Lower lobe of right lung (tissue), 2 donors: ENCODE measurements at places on chromosomes 3 and 15.

DNA sequence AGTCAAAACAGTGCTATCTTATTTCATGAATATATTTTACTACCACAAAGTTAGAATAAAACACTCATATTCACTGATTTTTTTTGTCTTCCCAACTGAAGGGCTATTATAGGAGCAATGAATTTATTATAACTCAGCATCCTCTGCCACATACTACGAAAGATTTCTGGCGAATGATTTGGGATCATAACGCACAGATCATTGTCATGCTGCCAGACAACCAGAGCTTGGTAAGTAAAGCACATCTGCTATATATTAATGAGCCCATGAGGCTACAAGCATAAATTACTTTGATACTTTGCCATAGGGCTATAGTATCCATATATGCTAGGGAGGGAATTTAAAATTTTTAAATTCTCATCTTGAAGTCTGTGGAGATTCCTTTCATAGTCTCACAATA is 95.9 kb downstream of the FEZF2 start:
- no peaks in the 10 kb centered on the region for H3K4me1 ChIP-seq
- DNase-seq = no peak
- H3K4me3 ChIP-seq = no peak overlapping the region
- no peak overlapping the region for H3K27ac ChIP-seq
- peaks cover 40% of the 10 kb centered on the region for H3K36me3 ChIP-seq
- H3K27me3 ChIP-seq = no peaks in the 10 kb centered on the region

- DNase-seq = no peak
- H3K4me1 ChIP-seq = peaks cover 22% of the 10 kb centered on the region
- H3K4me3 ChIP-seq = no peak overlapping the region
- H3K27me3 ChIP-seq = peaks cover 5% of the 10 kb centered on the region
- no peak overlapping the region for H3K27ac ChIP-seq
Observed at GRCh38 chr3:149967086-149967685, 3.5 kb downstream of the PFN2 start.

- H3K27me3 ChIP-seq = no peaks in the 10 kb centered on the region
- DNase-seq = no peak
- no peaks in the 10 kb centered on the region for H3K36me3 ChIP-seq
- peaks cover 51% of the 10 kb centered on the region for H3K4me1 ChIP-seq
Observed at GRCh38 chr3:32111560-32111959, 5.1 kb downstream of the GPD1L start.

DNA sequence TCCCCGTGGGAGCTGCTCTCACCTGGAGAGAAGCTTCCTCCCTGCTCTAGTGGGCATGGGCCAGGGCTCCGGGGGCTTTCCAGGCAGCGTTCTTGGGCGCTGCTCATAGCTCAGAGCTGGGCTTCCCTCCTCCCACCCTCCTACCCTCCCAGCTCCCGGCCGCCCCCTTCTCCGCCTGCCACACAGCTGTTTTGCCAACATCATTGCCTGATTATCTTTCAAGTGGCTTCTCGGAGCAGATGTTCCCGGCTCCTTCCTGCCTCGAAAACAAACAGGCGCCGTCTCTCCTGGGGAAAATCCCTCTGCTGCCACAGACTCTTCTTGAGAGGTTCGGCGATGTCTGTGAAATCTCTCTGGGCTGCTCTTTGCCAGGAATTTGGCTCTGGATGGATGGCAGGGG is 195.6 kb downstream of the RPLP1 start:
- no peak for DNase-seq
- H3K36me3 ChIP-seq = no peaks in the 10 kb centered on the region
- H3K27me3 ChIP-seq = peaks cover 7% of the 10 kb centered on the region

DNA sequence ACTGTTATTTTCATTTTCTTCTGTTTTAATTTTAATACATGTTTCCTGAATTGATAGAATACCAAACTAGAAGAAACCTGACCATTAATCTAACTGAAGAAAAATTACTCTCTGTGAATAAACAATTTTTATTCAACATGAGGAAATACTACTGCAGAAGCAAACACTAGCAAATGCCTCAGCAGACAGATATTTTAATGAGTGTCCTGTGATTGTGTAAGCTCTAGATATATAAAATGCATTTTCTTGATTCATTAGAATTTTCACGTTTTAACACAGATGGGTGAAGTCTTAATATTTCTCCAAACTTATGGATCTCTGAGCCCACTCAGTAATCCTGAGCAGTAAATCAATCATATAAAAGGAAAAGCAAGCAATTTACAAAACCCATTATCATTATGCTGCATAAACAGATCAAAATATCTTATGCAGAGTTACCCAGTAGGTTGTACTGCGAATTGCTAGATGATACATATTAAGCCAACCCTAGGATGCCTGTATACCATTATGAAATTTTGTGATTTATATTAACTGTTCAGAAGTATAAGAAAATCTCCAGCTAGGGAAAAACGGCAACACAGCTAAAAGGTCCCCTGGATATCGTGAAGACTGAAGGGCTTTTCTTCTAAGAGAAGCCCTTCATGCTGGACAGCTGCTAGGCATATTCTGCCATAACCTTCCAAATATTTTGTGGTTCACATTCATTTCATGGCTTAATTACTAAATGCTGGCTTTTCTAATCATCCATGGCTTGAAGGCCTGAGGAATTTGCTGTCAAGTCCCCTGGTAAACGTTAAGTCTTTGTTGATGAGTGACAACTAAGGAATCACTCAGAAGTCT is 157.7 kb upstream of the TGFBR2 start:
- peaks cover 7% of the 10 kb centered on the region for H3K4me1 ChIP-seq
- H3K27me3 ChIP-seq = no peaks in the 10 kb centered on the region
- H3K4me3 ChIP-seq = no peak overlapping the region
- H3K36me3 ChIP-seq = no peaks in the 10 kb centered on the region
- no peak for DNase-seq

- no peaks in the 10 kb centered on the region for H3K27me3 ChIP-seq
- DNase-seq = no peak
- no peaks in the 10 kb centered on the region for H3K36me3 ChIP-seq
Observed at GRCh38 chr3:139642996-139643395, 34.8 kb downstream of the NMNAT3 start.

- no peak for DNase-seq
- H3K36me3 ChIP-seq = no peaks in the 10 kb centered on the region
Observed at GRCh38 chr3:149662240-149662887, 4.5 kb upstream of the WWTR1 start.

- H3K4me1 ChIP-seq = no peaks in the 10 kb centered on the region
- H3K36me3 ChIP-seq = no peaks in the 10 kb centered on the region
- DNase-seq = no peak
- H3K27ac ChIP-seq = no peak overlapping the region
- H3K27me3 ChIP-seq = no peaks in the 10 kb centered on the region
Observed at GRCh38 chr3:54905920-54906319, 21.9 kb downstream of the LRTM1 start.

GRCh38 chr3:134937256-134938028 is 142.4 kb downstream of the EPHB1 start:
- DNase-seq = no peak
- no peaks in the 10 kb centered on the region for H3K27me3 ChIP-seq
- H3K4me3 ChIP-seq = no peak overlapping the region
- H3K27ac ChIP-seq = no peak overlapping the region
- H3K4me1 ChIP-seq = no peaks in the 10 kb centered on the region
- no peaks in the 10 kb centered on the region for H3K36me3 ChIP-seq

DNA sequence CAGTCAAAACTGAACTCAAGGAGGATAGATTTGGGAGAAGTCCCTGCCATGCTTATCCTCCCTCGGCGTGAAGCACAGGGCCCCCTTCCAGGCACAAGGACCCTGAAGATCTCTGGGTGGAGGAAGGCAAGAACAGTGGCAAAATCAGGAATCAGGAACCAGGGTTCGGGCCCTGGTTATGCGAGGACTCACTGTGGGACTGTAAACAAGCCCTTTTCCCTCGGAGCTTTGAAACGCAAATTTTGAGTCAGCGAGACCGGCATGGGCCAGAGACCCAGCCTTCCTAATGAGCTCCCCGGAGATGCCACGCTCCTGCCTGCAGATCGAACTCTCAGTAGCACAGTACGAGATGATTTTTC is 70.1 kb downstream of the SLC12A8 start:
- H3K27ac ChIP-seq = peak overlapping the region; percentile 80
- no peak overlapping the region for H3K4me3 ChIP-seq
- peaks cover 54% of the 10 kb centered on the region for H3K4me1 ChIP-seq
- no peak for DNase-seq
- H3K27me3 ChIP-seq = no peaks in the 10 kb centered on the region

DNA sequence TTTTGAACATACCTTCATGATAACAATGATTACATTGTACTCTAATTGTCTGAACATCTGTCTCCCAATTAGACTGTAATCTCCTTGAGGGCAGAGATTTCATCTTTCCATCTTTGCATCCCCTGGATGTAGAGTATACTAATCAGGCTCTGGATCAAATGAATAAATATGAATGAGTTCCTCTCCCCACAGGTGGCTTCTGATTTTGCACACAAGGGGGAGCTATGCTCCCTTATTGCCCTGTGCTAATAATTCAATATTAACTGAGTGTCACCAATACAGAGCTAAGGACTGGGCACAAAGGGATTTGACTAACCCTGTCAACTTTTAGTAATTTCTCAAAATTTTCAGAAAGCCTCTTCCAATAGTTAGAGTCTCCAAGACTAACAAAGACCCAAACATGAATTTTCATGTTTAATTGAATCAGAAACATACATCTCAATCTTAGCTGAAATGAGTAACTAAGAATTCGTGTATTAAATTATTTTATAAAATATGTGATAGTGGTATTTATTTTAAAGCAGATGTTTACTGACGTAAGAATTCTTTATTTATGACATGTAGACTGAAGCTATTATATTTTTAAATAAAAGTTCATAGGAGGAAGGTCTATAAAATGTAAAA is 3.0 kb downstream of the DUOXA1 start:
- H3K4me3 ChIP-seq = no peak overlapping the region
- H3K36me3 ChIP-seq = no peaks in the 10 kb centered on the region

- no peaks in the 10 kb centered on the region for H3K27me3 ChIP-seq
- H3K36me3 ChIP-seq = no peaks in the 10 kb centered on the region
- DNase-seq = peak; percentile 55
- no peak overlapping the region for H3K4me3 ChIP-seq
- H3K4me1 ChIP-seq = peaks cover 4% of the 10 kb centered on the region
Observed at GRCh38 chr15:63030101-63030551, 12.4 kb upstream of the TPM1 start.

DNA sequence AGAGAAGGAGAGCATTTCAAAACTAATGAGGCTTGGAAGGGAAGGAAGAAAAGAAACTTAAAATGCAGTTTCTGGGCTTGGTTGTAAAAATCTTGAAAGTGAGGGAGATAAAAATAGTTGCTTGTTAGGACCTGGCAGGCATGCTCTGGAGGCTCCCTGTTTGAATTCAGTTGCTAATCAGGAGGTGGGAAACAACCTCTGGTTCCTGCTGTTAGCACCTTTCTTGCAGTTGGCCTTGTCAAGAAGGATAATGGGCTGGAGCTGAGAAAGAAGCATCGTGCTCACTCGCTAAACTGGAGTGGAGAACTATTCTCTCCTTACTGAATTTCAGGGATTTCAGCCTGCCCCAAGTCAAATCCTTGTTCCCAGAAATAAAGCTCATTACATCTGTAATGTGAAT is 23.4 kb downstream of the SNAPC5 start:
- no peak overlapping the region for H3K4me3 ChIP-seq
- H3K4me1 ChIP-seq = no peaks in the 10 kb centered on the region
- H3K27me3 ChIP-seq = no peaks in the 10 kb centered on the region

DNA sequence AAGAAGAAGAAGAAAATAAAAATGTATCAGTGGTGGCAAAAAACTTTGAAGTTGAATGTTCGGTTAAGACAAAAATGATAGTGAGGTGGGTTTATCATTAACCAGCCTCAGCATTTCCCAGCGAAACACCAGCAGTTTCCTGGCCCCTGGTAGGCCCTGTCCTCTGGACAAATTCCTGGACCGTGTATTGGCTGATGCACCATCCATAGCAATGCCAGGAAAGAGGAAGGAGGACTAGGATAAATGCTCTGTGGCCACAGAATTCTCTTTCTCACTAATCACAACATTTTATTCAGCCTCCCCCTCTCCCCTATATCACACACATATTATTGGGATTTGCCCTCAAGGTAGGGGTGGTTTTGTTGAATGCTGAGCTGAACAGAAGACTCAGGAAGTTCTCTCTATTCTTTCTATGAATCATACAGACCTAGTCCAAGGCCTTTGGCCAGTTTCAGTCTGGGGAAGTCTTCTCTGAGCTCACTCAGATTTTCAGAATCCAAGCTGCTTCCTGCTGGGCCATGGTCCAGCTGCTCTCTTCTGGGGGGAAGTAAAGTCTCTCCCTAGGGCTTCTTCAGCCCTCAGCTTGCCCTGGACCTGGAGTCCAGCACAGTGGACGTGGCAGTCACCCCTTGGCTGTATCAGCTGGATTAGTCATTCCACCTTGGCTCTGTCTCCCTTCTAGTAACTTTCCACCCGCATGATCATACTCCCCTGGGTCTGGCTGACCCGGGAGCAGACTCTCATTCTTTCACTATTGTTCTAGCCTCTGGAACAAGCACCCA is 27.6 kb downstream of the SLC28A1 start:
- no peaks in the 10 kb centered on the region for H3K36me3 ChIP-seq
- no peaks in the 10 kb centered on the region for H3K27me3 ChIP-seq
- no peak for DNase-seq

- no peaks in the 10 kb centered on the region for H3K36me3 ChIP-seq
- peak overlapping the region; percentile 98 for H3K27ac ChIP-seq
- H3K27me3 ChIP-seq = no peaks in the 10 kb centered on the region
- peaks cover 24% of the 10 kb centered on the region for H3K4me1 ChIP-seq
- H3K4me3 ChIP-seq = peak overlapping the region; percentile 94
Observed at GRCh38 chr15:25439369-25439836, 579 bp upstream of the UBE3A start.

DNA sequence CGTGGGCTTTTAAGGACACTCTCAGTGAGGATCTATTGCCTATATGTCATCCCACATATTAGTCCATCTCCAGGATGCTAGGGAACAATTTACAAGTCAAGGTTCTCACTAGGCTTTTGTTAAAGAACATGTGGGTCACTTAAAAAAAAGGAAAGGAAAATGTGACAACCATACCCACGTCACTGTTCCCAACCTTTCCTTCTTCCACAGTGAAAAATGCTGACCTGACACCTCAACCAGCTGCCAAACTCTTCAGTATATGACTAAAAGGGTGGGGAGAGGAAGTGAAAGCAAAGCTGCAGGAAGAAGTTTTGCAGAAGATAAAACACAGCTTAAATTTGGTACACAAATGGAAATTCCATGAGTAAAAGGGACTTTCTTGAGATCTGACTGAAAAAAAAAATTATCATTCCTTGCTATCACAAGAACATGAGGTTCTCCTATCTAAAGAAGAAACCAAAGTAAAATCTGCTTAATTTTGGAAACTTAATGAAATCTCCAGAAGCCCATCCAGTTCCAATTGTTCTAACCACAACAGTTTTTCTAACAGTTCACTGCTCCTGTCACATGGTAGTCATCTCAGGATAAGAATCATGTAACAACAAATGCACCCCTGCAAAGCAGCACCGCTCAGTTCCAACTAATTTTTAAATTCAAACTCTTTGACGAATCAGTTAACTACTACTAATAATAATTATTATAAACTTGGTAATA is 117.0 kb upstream of the TSPAN3 start:
- no peak overlapping the region for H3K4me3 ChIP-seq
- H3K27me3 ChIP-seq = no peaks in the 10 kb centered on the region
- DNase-seq = no peak
- H3K27ac ChIP-seq = peak overlapping the region; percentile 76
